LHCN-M2 (cell line): ENCODE measurements at places on chromosomes 6 and 20. TPM values are rescaled to one million over a fixed set of nuclear protein-coding genes. Genes with fewer than 3 reads are reported as not detected.
A peak's percentile ranks its signal among the peaks of the same experiment; 100 is the strongest.

The HLA-DQB1 gene
- not detected in 2 replicates for total RNA-seq

The NOX3 gene
- not detected in 2 replicates for total RNA-seq

The ARG1 gene
- not detected in 2 replicates for total RNA-seq

The ZDHHC14 gene
- total RNA-seq: 1.2 and 2.2 TPM in 2 replicates

The L3MBTL1 gene
- 2.8 and 4.5 TPM in 2 replicates for total RNA-seq

The BTN1A1 gene
- total RNA-seq: not detected in 2 replicates

The MACROD2 gene
- 0.45 and 1.1 TPM in 2 replicates for total RNA-seq

The COL11A2 gene
- 0.96 and 1.1 TPM in 2 replicates for total RNA-seq

The OR2J3 gene
- not detected in 2 replicates for total RNA-seq

DNA sequence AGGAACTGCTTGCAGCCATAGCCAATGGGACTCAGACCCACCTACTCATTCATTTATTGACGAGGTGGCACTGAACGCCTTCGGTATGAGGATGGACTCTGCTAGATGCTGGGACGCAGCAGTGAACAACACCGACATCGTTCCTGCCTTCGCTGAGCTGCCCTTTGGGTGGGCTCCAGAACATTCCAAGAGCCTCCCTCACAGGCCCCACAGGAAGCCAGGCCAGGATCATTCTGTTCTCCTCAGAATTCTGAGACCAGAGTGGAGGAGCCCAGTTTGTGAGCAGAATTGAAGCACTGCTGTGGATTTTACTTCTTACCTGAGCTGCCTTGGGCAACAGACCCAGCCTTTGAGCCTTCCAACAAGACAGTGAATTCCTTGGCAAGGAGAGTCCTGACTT lies 82.1 kb downstream of the KCNB1 start:
- DNase-seq: no peak

DNA sequence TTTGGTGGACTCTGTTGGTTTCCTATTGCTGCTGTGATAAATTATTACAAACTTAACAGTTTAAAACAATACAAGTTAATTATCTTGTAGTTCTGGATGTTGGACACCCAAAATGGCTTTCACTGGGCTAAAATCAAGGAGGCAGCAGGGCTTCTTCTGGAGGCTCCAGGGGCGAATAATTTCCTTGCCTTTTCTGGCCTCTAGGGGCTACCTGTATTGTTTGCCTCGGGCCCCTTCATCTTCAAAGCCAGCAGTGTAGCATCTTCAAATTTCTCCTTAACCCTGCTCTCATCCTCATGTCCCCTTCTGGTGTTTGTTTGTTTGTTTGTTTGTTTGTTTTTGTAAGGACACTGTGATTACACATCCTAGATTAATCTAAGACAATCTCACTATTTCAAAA lies 60.5 kb upstream of the ANKEF1 start:
- DNase-seq: no peak

DNA sequence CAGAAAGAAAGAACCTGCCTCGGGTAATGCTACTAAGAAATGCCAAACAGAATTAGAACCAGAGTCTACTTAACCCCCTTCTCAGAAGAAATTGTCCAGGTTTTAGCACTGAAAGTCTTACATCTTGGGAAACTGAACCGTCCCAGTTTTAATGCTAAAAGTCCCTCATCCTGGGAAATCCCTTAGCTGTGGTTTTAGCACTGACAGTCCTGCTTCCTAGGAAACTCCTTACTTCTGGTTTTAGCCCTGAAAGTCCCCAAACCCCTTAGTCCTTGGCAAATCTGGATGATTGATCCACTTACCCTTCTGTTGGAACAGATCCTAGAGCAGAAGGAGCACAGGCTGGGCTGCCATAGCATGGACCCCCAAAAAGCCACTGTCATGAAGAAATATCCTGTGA lies 4.8 kb upstream of the TMEM14A start:
- DNase-seq: no peak

- peak; percentile 8 for DNase-seq
Measured at GRCh38 chr6:109718991-109719390, 27.9 kb downstream of the FIG4 start.

DNA sequence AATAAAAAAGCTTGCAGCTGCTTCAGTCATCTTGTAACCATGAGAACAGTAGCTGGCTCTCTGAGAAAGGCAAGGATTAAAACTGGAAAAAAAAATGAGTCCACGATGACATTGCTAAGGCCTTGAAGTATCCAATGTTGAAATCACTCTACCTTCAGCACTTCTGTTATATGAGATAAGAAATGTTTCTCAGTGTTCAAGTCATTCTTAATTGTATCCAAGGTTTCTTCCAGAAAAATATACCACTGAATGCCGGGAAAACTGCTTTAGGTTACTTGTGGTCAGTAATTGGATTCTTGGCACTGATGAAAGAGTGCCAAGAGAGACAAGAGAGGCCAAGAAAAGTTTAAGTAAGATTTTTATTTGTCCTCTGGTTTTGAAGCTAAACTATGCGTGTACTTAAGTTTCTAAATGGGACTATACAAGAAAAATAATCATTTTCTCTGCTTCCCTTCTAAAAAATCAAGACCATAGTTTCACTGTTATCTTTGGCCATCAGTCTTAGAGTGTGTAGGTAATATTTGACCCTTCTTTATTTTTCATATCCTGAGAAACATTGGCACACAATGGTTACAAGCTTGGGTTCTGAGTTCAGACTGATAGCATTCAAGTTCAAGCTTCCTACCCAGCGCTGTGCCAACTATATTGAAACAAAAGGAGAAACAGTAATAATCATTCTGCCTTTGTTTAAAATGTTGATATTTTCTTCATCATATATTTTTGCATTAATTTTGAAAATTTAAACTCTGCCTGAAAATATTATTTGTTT lies 84.6 kb downstream of the TRDN start:
- DNase-seq: no peak

DNA sequence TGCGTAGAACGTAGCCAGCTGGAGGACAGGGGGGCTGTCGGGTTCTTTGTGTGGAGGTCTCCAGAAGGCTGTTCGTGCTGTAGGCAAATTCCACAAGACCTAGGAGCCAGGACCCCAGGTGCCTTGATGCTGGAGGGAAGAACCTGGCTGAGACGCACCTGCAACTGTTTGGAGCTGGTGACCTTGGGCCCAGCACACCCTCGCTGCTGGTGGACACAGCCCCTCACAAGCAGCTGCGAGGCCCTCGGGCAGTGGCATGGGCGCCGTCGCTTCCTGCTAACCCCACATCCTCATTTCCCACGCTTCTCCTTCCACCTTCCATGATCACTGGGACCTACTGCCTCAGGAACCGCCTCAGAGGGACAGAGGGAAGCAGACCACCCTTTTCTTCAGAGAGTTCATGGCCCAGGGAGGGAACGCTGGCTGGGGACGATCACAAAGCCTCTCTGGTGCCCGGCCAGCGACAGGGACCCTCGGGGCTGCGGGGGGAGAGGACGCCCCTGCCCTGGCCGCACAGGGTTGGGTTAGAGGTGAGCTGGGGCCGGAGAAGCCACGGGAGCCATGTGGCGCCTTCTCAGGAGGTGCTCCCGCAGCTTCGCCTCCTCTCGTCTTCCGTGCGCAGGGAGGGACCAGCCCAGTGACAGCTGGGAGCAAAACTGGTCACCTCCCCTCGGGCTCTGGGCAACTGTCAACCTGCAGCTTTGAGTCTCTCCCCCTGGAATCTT lies 18.4 kb downstream of the DLL1 start:
- no peak for DNase-seq

DNA sequence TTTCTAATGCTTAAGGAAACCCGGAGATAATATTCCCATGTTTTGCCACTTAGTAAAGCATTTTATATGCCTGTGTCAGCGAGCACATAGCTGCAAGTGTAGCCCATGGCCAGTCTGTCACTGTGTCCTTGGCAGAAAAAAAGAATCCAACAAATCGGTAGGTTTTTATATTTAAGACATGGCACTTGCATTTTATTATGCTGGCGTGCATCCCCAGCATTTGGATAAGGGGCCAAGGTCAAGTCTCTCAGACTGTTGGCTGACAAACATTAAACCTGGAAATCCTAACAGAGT lies 1.2 kb upstream of the ZNF184 start:
- no peak for DNase-seq
